ENCODE measurements at places on chromosomes 7 and 10.

DNA sequence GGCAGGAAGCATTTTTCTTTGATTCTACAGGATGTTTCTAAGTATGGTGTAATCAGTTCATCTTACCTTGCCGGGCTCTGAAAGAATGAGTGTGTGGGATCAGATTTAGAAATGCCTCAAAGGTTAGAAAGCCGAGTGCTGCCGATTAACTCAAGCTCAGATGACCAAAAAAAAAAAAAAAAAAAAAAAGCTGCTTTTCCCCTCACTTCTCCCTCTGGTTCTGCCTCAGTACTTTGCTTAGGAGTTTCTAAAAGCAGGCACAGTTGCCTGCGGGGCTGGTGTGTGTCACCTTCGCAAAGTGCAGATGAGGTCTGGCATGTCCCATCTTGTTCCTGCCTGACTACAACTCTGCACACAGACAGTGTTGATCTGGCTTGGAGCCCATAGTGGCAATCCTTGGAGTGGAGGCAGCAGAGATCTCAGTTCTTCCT, 47.0 kb downstream of the KIAA1217 start:
- DNase-seq = peak; percentile 35

DNA sequence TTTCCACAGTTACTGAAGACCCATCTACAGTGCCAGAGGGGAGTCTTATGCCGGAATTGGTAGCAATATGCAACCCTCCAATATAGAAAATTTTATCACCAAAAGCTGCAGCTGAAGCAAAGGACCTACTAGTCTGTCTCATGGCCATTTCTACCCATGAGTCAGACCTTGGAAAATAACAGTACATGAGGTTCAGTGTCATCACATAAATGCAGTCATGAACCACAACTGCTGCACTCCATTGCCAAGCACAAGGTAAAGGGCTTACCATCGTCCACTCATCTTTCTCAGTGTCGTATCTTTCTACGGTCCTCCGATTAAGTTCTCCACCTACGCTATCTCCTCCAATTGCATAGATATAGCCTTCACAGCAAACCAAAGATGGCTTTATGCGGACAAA, 21.8 kb downstream of the KBTBD2 start:
- no peak for DNase-seq

DNA sequence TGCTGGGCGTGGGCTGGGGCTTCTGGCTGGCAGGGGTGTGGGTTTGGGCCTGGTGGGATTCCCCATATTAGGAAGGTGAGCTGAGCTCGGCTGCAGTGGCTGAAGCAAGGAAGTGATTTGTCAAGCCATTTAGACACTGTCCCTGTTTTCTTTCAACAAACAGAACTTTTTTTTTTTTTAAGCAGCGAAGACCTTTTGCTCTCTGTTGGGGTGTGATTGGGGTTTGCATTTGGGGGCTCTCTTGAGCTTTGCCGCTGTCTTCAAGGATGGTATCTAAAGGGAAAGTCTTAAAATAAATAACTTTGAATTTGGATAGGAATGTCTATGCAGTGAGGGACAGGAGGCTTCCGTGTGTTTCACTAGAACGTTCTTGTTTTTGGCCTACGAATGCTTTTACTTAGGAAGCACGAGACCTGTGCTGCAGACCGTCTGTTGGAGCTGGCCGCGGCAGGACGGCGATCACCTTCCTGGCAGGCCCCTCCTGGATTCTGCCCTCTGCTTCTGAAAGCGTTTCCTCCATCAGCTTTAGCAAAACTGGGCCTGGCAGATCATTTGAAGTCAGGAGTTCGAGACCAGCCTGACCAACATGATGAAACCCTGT, 43.9 kb downstream of the FOXK1 start:
- DNase-seq = no peak

- no peak for DNase-seq
Observed at GRCh38 chr10:22217842-22218241, at the start of gene EBLN1. EBLN1 (minus strand) TSS chr10:22218015; CDS start chr10:22209983, 8,032 bp downstream.

DNA sequence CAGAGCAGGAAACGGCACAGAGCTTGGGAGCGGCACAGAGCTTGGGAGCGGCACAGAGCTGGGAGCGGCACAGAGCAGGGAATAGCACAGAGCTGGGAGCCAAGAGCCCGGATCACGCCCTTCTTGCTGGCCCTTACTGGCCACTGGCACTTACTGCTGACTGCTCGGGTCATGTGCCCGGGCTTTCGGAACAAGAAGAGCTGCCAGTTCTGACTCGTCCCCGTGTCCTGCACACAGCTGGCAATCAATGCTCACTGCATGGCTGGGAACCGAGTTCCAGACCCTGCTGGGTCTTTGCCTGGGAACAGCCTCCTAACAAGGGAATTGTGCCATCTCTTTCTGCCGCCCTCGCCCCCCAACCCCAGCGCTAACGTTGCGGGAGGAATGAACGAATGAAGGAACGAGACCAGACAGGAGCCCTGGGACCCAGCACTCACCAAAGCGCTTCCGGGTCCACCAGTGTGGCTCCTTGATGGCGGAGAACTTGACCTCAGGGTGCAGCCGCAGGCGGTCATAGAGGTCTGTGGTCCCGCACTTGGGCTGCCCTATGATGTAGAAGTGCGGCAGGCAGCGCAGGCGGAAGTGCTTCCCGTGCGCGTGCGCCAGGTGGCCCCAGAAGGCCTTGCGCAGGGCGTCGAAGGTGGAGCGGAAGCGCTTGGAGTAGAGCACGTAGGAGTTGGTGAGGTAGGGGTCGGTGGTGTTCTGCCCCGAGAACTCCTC, 49.1 kb downstream of the CHST15 start:
- DNase-seq = no peak

- DNase-seq = peak; percentile 99
Observed at GRCh38 chr7:92904244-92905131, 68.1 kb upstream of the CDK6 start.

- no peak for DNase-seq
Observed at GRCh38 chr7:96663871-96664445, 45.7 kb downstream of the SEM1 start.

- DNase-seq = no peak
Observed at GRCh38 chr10:80855348-80855971, 317.8 kb downstream of the SH2D4B start.

- DNase-seq = no peak
Observed at GRCh38 chr7:300048-300447, 10.1 kb downstream of the FOXL3 start.

- no peak for DNase-seq
Observed at GRCh38 chr7:106010331-106010730, 47.3 kb downstream of the CDHR3 start.

GRCh38 chr10:28837613-28838390, 160.5 kb downstream of the BAMBI start:
- peak; percentile 42 for DNase-seq

DNA sequence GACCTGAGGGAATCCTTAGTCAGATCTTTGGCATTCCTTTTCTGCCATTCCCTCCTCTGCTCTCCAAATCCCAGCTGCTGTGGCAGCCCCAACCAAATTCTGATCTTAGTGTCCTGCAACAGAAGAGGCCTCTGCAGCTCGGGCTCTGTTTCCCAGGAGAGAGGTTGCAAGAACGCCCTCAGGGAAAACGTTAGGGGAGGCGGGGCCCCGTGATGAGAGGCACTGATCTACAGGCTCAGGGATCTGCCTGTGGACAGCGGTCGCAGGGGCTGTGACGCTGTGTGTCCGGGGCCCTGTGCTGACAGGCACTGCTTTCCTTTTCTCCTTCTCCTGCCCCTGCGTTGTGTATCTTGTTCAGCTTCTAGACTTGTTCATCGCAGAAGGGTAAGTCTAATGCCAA, 57.3 kb upstream of the DPYSL4 start:
- peak; percentile 2 for DNase-seq

DNA sequence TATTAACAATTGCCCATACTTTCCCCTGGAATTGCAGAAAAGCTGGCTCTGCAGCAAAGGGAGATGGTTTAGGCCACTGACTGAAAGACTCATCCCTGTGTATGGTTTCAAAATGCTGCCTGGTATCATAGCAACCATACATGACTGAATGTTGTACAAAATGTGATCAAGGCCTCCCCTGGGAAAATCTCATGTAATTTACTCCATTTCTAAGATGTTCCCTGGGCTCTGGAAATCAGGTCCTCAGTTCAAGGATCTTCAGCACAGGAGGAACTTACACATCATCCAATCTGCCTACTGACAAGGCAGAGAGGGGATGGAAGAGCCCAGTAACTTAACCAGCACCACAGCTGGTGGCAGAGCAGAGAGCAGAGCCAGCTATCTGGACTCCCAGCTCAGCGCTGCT, 111.8 kb downstream of the JAZF1 start:
- DNase-seq = peak; percentile 83

GRCh38 chr7:114997487-114998404, 75.9 kb downstream of the MDFIC start:
- DNase-seq = no peak

GRCh38 chr7:141844256-141844655, 3.0 kb upstream of the PRSS37 start:
- no peak for DNase-seq

GRCh38 chr7:18384491-18385143, 110.9 kb upstream of the HDAC9 start:
- no peak for DNase-seq

GRCh38 chr7:69738396-69738951, 140.2 kb downstream of the AUTS2 start:
- DNase-seq = peak; percentile 59

- DNase-seq = no peak
Observed at GRCh38 chr10:19824381-19825342, 8.4 kb downstream of the PLXDC2 start.

DNA sequence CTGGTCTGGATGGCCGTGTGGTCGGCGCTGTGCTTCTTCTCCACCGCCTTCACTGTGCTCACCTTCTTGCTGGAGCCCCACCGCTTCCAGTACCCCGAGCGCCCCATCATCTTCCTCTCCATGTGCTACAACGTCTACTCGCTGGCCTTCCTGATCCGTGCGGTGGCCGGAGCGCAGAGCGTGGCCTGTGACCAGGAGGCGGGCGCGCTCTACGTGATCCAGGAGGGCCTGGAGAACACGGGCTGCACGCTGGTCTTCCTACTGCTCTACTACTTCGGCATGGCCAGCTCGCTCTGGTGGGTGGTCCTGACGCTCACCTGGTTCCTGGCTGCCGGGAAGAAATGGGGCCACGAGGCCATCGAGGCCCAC, 1.1 kb downstream of the FZD9 start:
- no peak for DNase-seq

DNA sequence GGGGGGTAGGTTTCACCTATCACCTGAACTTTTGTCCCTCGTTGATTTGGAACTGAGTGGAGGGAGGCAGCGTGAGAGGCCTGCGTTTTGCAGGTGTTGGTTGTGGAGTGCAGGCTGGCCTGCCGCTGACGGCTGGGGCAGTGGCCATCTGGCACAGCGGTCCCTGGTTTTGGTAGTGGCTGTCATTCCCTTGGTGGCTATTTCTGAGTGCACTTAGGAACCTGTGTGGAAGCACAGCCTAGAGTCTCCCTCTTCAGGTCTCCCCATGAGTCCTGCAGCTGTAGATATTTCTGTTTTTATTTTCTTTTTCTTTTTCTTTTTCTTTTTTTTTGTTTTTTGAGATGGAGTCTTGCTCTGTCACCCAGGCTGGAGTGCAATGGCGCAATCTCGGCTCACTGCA, 129.2 kb downstream of the CUL2 start:
- DNase-seq = no peak

GRCh38 chr10:62113680-62114079, 155.0 kb downstream of the RTKN2 start:
- DNase-seq = no peak

GRCh38 chr7:142890874-142891485, 5.4 kb upstream of the TRPV6 start:
- no peak for DNase-seq

DNA sequence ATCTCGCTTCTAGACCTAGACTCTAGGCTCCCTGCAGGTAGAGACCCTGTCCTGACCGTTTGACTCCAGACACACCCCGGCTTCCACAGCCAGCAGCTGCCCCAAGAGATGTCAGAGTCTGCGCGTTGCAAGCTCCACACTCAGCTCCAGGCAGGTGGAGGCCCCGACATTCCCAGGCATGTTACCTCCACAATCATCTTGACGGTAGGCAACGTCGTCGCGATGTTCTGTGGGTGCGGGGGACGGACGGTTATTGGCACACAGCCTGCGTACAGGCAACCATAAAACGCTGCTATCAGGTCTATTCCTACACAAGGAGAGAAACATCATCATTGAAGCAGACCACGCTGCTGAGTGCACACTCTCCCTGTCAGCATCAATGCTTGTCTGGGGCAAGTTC, 213.2 kb downstream of the ZMYND11 start:
- DNase-seq = no peak

- DNase-seq = no peak
Observed at GRCh38 chr10:132321726-132322125, 10.3 kb upstream of the LRRC27 start.

GRCh38 chr7:39609113-39609934, 14.0 kb upstream of the RALA start:
- DNase-seq = peak; percentile 78

GRCh38 chr10:26242706-26243350, 26.3 kb downstream of the GAD2 start:
- DNase-seq = no peak

- DNase-seq = no peak
Observed at GRCh38 chr7:4549681-4550080, 132.4 kb upstream of the FOXK1 start.
